ENCODE measurements at places on chromosomes 7 and 10.

DNA sequence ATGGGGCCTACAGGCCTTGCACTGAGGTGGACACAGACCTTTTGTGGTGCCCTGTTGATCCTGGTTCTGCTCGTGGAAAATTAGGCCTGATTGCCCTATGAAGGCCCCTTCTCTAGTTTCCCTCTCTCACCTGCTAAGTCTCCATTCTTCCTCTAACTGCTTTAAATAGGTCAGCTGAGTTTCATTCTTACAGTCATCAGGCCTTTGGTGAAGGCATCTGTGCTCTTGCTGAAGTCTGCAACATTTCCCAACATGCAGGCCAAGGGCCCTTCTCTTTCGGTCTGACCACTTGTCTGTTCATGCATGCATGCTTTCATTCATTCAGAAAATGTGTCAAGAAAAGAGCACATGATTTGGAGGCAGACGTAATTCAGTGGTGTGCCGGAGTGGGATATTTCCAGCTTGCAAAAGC, 244.0 kb downstream of the BUB3 start:
- DNase-seq = no peak

GRCh38 chr10:12784646-12785045, 216.9 kb downstream of the CCDC3 start:
- DNase-seq = no peak

GRCh38 chr10:47344996-47345870, 2.9 kb upstream of the RBP3 start:
- DNase-seq = no peak

- no peak for DNase-seq
These were observed 36.9 kb downstream of the ADD3 start for GRCh38 chr10:110044681-110045080.

DNA sequence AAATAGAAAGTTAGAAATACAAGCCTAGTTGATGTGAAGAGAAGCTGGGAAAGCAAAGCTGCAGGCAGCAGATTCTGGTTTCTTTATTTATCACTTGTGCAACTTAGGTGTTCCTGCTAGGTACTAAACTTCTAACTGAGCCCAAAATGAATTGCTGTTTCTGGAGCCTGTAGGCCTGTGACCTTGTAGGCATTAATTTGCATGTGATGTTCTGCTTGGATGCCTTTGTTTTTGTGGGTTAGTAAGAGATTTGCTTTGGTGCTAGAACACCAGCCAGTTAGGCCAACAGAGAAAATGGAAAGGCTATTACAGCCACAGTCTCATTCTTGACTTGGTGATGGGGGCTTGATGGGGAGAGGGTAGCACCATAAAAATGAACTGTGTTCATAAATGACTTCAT, 370.7 kb downstream of the PPP1R3A start:
- no peak for DNase-seq

DNA sequence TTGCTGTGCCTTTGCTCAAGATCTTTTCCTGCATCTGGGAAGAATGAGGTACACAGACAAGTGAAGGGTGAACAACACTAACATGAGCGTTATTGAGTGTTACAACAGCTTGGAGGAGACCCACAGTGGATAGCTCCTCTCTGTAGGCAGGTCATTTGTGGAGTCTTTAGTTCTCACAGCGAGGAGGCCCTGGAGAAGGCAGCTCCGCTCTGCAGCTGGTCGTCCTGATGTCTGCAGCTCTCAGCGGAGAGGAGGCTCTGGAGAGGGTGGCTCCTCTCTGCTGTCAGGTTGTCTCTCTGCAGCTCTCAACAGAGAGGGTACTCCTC, 7.0 kb upstream of the DYNC2I1 start:
- DNase-seq = no peak

All from activated naive CD8-positive, alpha-beta T cell treated with anti-CD3 and anti-CD28 coated beads, Interleukin-2, amount 50 U/mL, for 16 hours (primary cell).